Fibroblast of skin of left biceps (primary cell): ENCODE measurements at places on chromosomes 6 and 20.
A peak's percentile ranks its signal among the peaks of the same experiment; 100 is the strongest.

DNA sequence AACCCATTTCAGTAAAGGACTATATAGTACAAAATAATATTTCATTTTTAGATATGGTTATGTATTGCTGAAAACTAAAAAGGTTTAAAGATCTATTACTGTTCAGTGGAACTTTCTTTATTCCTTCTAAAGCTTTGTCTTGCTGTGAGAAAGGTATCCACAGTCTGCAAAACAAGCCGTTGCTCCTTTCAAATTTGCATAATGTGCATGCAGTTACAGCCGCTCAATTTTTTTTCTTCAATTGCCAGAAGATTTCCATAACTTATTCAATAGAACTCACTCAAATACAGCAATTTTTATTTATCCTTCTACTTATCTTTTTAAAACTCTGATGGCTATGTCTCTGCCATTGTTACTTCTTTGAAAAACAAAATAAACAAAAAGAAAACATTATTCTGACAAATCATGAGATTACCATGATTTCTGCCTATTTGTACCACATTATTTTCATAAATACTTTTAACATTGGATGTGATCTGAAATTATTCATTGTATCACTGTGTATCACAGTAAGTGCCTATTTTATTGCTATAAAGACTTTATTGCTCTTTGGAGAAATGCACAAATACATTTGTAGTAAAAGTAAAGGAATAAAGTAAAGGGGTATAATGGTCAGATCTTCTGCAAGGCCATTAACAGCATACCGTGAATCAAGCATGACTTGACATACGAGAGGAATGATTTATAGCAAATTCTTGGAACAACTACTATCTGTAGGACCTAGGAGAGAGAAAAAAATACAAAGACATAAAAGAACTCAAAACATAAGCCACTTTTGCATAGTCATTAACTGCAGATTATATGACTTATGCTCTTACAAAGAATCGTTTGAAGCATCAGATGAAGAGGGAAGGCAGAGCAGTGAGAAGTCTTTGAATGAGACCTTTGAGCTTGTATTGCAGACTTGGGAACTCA, 29.6 kb upstream of the HBS1L start:
- no peak for DNase-seq

- peak; percentile 54 for DNase-seq
These were observed 20.1 kb downstream of the JAG1 start for GRCh38 chr20:10653599-10654249.

DNA sequence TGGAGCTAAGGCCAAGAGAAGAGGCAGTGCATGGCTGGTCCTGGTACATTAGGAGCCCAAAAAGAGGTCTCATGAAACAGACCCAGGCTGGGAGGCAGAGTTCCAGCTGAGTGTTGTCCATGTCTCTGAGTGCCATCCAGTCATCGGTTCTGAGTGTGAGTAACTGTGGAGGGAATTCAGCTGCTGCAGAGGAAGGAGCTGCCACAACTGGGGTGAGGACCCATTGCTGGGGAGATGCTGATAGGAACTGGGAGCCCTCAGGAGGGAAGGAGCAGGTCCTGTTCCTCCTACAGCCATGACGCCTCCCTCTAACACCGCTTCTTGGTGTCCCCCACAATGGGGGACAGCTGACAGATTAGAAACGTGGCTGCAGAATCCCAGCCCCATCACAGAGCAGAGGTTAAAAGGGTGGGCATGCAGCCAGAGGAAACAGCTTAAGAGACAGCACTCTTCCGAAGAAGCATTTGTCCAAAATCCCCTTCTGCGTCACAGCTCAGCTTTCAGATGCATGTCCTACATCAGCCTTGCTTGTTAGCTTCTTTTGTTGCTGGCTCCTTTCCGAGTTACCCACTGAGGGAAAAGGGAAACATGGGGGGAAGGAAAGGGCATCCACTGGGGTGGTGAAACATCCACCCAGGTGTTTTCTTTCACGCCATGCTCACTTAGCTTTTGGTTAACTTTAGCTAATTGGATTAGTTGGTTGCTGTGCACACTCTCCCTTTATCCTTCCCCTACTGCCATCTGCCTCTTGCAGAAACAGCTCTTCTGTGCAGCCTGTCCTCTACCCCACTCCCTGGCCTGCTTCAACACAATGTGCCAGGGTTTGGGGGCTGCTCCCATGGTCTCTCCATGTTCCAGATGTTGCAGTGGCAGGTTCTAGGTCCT, 239.2 kb downstream of the SYNDIG1 start:
- DNase-seq = no peak

- no peak for DNase-seq
These were observed 39.2 kb upstream of the RNF8 start for GRCh38 chr6:37314487-37315156.

- DNase-seq = no peak
These were observed 82.3 kb downstream of the CEBPB start for GRCh38 chr20:50272724-50273446.

- no peak for DNase-seq
These were observed 63.9 kb upstream of the TENT5A start for GRCh38 chr6:81816380-81816779.

DNA sequence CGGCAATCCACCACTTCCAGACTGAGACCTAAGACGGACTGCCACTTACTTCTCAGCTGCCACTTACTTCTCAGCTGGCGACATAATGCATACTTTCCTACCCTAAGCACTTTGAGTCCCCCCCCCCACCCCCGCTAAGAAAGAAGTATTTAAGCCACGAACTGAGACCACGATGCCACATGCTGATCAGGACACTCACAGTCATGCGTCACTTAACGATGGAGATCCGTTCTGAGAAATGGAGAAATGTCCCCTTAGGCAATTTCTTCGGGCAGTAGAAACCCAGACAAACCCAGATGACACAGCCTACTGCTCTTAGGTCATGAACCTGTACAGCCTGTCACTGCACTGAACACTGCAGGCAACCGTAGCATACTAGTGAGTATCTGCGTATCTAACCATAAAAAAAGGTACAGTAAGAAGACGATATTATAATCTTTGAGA, 690 bp downstream of the IFNGR1 start:
- no peak for DNase-seq
